ENCODE measurements at places on chromosomes 2 and 18. TPM values are rescaled to one million over a fixed set of nuclear protein-coding genes. Genes with fewer than 3 reads are reported as not detected.

The COLEC12 gene
- 15.0 TPM for total RNA-seq

The VPS54 gene
- 18.6 TPM for total RNA-seq

The IL37 gene
- not detected for total RNA-seq

The CYRIA gene
- 0.43 TPM for total RNA-seq

The STK39 gene
- total RNA-seq = 20.1 TPM

The TDRD15 gene
- total RNA-seq = not detected

The RTP5 gene
- not detected for total RNA-seq

The LOXHD1 gene
- total RNA-seq = not detected

The ZSWIM2 gene
- total RNA-seq = not detected

The SPATA3 gene
- total RNA-seq = not detected

The LRRC30 gene
- not detected for total RNA-seq

The OSBPL6 gene
- 0.22 TPM for total RNA-seq

The C1QL2 gene
- total RNA-seq = not detected

The MARCO gene
- not detected for total RNA-seq

The CHRND gene
- not detected for total RNA-seq

The PXDN gene
- 471 TPM for total RNA-seq

The NIF3L1 gene
- 57.7 TPM for total RNA-seq

The EVX2 gene
- not detected for total RNA-seq

The CPO gene
- total RNA-seq = not detected

The SNTG2 gene
- total RNA-seq = not detected

The AFF3 gene
- 1.5 TPM for total RNA-seq

The RMND5A gene
- total RNA-seq = 23.9 TPM

The ACMSD gene
- total RNA-seq = not detected

The CD8B gene
- total RNA-seq = not detected

The HOXD8 gene
- total RNA-seq = 6.3 TPM

The CSRNP3 gene
- under 0.01 TPM for total RNA-seq

The CIDEA gene
- 0.14 TPM for total RNA-seq

The KANSL1L gene
- total RNA-seq = 22.3 TPM

The SLC11A1 gene
- under 0.01 TPM for total RNA-seq

The CABYR gene
- total RNA-seq = 2.9 TPM

The CCDC138 gene
- total RNA-seq = 6.6 TPM

The IL36RN gene
- under 0.01 TPM for total RNA-seq

The PTH2R gene
- total RNA-seq = 1.0 TPM

The ESCO1 gene
- total RNA-seq = 12.9 TPM

The USP40 gene
- total RNA-seq = 37.9 TPM
